ENCODE measurements at places on chromosomes 12 and 14. TPM values are rescaled to one million over a fixed set of nuclear protein-coding genes. Genes with fewer than 3 reads are reported as not detected.

FAM90A1 gene
- not detected for total RNA-seq

PITPNM2 gene
- total RNA-seq = 1.7 TPM

HCAR1 gene
- total RNA-seq = not detected

ASB2 gene
- 3.8 TPM for total RNA-seq

GLTP gene
- total RNA-seq = 31.3 TPM

DGLUCY gene
- 10.4 TPM for total RNA-seq

KCNJ8 gene
- not detected for total RNA-seq

SOX5 gene
- 10.4 TPM for total RNA-seq

PCED1B gene
- 0.48 TPM for total RNA-seq

PMCH gene
- not detected for total RNA-seq

TDRD9 gene
- total RNA-seq = not detected
